ENCODE measurements at places on chromosomes 7 and 10.

DNA sequence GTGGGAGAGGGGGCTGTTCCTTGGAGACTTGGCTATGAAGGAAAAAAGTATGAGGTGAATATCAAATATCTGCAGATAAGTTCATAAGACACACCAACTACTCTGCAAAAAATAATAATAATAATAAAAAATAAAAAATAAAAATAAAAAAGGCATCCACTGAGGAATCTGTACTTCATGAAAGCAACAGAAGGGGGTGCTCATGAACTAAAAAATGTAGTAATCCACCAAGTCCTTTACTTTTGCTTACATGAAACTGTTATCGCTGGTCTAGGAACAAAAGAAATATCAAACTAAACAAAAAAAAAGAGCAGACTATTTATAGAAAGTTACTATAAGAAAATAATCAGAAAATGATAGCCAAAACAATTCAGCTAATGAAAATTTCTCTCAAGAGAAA lies 579.0 kb downstream of the PHTF2 start:
- no peak for DNase-seq

GRCh38 chr7:147332988-147333387 lies 1216.4 kb downstream of the CNTNAP2 start:
- DNase-seq: no peak

- no peak for DNase-seq
These were observed 242.4 kb upstream of the GLI3 start for GRCh38 chr7:42479452-42479815.

DNA sequence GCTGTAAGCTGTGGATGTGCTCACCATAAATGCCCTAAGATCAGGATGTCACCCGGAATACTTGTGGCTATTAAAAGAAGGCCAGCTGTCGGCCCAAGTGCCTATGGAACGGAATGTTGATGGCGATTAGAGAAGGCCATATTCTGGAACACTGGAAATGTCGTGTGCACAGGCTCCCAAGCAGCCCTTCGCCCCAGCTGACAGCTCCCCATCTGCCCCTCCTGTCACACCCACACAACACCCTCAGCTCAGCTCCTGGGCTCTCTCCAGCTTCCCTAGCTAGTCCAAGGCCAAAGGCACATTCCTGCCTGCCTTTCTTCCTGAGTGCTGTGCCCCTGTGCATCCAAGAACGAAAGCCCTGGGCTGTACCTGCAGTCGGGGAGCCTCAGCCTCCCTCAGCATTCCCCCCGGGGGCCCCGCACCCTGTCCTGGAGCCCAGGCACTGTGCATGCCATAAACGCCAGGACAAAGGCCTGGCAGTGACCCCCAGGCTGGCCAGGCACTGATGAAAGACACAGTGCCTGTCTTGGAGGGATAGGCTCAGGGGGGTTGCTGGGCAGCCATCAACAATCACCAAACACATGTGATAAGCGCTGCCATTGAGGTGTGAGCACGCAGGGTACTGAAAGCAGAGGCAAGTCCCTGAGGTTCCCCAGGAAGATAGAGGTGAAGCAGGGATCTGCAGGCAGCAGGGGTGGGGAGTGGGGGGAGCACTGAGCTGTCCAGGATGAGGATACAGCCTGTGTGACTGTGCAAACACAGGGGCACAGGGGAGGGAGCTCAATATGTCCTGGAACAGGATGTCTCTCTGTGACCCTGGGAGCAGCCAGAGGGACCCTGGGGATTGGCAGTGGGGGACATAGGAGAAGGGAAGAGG lies 3.7 kb upstream of the LDB3 start:
- DNase-seq: no peak

DNA sequence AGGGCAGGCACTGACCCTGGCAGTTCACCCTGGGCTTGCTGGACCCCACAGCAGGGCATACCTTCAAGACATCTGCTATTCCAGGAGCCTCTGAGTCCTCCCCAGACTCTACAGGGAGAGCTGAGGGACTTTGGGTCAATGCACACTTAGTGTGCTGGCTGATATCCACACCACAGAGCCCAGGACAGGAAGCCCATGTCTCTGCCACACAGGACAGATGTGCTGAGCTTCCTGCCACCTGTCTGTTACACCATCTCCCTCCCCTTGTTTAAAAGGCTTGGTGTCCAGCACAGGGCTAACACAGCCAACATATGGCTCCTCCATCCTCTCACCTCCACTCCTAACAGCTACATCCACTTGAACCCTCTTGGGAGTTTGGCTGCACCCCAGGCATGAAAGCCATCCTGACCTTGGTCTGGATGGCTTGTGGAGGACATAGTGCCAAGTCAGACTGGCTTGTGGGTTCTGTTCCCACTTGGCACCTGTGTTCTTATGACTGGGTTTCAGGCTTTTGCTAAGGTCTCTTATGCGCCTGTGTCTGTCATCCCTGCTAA lies 529.8 kb downstream of the GALNT17 start:
- DNase-seq: no peak

GRCh38 chr10:46992803-46993561 lies 81.8 kb downstream of the PTPN20 start:
- DNase-seq: no peak

DNA sequence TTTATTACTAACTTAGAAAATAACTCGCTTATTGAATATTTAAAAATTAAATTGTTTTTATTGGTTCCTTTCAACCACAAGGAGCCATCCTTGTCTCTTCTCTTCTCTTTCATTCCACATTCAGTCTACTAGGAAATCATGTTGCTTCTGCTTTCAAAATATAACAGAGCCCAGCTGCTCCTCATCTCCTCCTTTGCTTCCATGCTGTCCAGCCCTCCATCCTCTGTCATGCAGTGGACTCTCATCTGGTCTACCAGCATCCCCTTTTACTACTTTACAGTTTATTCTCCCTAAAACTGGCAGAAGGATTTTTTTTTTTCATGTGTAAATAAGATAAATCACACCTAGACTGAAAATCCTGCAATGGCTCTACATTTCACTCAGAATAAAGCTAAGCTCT lies 198.2 kb upstream of the CSTF2T start:
- no peak for DNase-seq
